Memory B cell (primary cell): ENCODE measurements at places on chromosomes 6 and 20.

DNA sequence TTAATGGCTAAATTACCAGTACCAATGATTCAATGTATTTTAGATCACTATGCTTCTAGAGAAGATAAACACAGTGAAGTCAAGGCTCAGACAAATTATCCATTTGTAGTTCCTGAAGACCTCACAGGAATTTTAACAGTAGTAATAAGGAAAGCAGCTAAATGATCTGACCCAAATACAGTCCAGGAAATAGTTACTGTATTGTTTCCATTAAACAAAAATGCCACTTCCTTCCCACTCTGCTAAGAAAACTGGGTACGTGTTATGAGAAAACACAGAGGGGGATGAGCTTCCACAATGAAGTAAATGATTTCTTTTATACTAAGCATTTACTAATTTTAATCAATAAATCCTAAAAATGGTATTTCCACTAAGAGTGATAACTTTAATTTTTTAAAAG, 127.9 kb downstream of the CDK19 start:
- peaks cover 3% of the 10 kb centered on the region for H3K36me3 ChIP-seq
- H3K27me3 ChIP-seq: no peaks in the 10 kb centered on the region
- H3K4me3 ChIP-seq: no peak overlapping the region
- peaks cover 26% of the 10 kb centered on the region for H3K4me1 ChIP-seq
- no peak overlapping the region for H3K27ac ChIP-seq

DNA sequence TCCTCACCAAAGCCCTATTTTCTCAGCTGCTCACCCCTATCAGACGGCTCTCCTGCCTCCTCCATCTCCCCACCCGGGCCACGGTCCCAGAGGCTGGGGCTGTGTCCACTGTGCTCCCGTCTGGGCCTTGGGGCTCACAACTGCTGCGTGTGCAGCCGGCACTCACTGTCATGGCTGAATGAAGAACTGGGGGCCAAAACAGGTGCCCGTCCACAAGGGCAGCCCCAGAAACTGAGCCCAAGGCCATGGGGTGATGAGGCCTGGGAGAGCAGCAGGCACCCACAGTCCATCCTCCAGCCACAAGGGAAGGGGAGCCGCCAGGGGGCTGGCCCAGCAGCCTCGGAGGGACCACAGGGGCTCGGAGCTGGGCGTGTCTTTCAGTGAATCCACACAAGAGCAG, 159.5 kb downstream of the DLL1 start:
- no peak for DNase-seq
- H3K36me3 ChIP-seq: no peaks in the 10 kb centered on the region
- H3K4me1 ChIP-seq: peaks cover 8% of the 10 kb centered on the region
- peaks cover 6% of the 10 kb centered on the region for H3K27me3 ChIP-seq
- no peak overlapping the region for H3K27ac ChIP-seq

GRCh38 chr6:106446983-106447382, 86.5 kb downstream of the CRYBG1 start:
- no peaks in the 10 kb centered on the region for H3K36me3 ChIP-seq
- no peak overlapping the region for H3K4me3 ChIP-seq
- peaks cover under 1% of the 10 kb centered on the region for H3K27me3 ChIP-seq
- peaks cover 20% of the 10 kb centered on the region for H3K4me1 ChIP-seq
- no peak for DNase-seq

DNA sequence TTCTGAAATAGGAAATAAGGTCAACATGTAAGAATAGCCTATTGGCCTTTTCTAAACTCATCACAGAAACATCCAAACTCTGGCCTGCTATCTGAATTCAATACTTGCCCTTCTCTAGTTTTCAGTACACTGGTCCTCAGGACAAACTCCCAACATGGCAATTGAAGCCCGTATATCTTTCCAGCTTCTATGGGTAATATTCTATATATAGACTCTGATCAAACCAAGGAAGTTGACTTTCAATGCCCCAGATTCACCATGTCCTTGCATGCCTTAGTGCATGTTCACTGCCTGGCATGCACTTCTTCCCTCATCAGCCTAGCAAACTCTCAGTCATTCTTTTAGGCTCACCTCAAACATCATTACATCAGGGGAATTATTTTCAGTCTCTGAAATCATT, 73.2 kb downstream of the RSPO3 start:
- H3K27ac ChIP-seq: no peak overlapping the region
- no peak for DNase-seq
- H3K36me3 ChIP-seq: no peaks in the 10 kb centered on the region
- H3K4me3 ChIP-seq: no peak overlapping the region
- no peaks in the 10 kb centered on the region for H3K4me1 ChIP-seq

GRCh38 chr6:80094017-80094416, 12.5 kb upstream of the BCKDHB start:
- H3K4me1 ChIP-seq: peaks cover 3% of the 10 kb centered on the region
- DNase-seq: no peak
- H3K27me3 ChIP-seq: peaks cover 2% of the 10 kb centered on the region
- no peak overlapping the region for H3K27ac ChIP-seq
- H3K4me3 ChIP-seq: no peak overlapping the region

- peaks cover 3% of the 10 kb centered on the region for H3K27me3 ChIP-seq
- H3K4me1 ChIP-seq: peaks cover 18% of the 10 kb centered on the region
- DNase-seq: no peak
- H3K4me3 ChIP-seq: peak overlapping the region; percentile 82
- peaks cover 2% of the 10 kb centered on the region for H3K36me3 ChIP-seq
Measured at GRCh38 chr6:127514179-127514772, 4.9 kb downstream of the MTCL3 start.

DNA sequence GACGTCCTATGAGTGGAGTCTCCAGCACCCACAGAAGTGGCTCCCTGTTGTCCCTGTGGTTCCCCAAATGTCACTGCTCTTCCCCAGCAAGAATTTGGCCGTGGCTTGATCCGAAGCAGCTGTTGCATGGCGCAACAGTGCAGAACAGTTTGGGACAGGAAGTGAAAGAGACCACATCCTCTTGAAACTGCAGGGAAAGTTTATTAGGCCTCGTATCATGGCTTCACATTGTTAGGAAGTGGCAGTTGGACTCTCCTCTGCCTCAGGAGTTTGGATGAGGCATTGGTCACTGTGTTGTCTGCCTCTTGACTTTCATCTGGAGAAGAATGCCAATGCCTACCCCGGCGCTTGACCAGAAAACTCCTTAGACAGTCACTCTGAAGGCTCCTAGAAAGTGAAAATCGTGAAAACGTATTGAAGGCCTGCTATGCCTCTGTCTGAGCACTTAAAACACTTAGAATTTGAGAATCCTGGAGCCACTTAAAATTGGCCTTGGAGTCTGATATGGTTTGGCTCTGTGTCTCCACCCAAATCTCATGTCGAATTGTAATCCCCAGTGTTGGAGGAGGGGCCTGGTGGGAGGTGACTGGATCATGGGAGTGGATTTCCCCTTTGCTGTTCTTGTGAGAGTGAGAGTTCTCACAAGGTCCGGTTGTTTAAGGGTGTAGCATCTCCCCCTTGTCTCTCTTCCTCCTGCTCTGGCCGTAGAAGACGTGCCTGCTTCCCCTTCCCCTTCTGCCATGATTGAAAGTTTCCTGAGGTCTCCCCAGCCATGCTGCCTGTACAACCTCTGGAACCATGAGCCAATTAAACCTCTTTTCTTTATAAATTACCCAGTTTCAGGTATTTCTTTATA, 334.9 kb upstream of the JARID2 start:
- peaks cover 24% of the 10 kb centered on the region for H3K4me1 ChIP-seq
- H3K27ac ChIP-seq: peak overlapping the region; percentile 84
- H3K36me3 ChIP-seq: no peaks in the 10 kb centered on the region
- H3K4me3 ChIP-seq: peak overlapping the region; percentile 82
- H3K27me3 ChIP-seq: no peaks in the 10 kb centered on the region
- DNase-seq: peak; percentile 32

DNA sequence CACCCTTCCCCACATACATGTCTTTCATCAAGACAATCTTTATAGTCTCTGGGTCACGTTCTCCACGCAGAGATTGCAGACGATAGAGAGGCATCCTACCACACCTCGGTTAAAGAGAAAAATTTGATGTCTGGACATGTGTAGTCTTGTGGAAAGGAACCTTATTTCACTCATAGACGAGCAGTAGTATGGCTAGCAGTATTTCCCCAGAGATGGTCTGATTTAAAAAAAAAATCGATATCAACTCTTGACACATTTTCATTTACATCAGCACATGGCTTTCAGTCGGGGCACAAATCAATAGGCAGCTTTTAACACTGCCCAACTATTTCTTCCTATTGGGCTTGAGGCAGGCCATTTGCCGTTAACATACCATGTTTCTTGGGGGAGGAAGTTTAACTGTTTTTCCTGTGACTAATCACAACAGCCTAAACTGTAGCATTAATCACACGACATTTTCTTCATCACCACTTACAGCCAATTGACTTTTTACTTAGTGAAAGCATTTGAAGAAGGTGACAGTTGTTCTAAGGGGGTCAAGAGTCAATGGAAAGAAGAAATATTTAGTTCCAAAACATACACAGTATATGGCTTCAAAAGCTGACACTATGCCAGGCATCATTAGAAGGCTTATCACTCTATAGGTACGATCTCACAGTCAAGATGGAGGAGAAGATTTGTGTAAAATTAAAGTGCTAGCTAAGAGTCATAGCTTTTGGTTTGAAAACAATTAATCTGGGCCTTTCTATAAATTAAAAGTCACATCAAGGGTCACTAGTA, 129.5 kb upstream of the HDAC2 start:
- H3K27ac ChIP-seq: no peak overlapping the region
- no peak for DNase-seq
- peaks cover 5% of the 10 kb centered on the region for H3K27me3 ChIP-seq
- H3K36me3 ChIP-seq: no peaks in the 10 kb centered on the region
- H3K4me3 ChIP-seq: no peak overlapping the region

DNA sequence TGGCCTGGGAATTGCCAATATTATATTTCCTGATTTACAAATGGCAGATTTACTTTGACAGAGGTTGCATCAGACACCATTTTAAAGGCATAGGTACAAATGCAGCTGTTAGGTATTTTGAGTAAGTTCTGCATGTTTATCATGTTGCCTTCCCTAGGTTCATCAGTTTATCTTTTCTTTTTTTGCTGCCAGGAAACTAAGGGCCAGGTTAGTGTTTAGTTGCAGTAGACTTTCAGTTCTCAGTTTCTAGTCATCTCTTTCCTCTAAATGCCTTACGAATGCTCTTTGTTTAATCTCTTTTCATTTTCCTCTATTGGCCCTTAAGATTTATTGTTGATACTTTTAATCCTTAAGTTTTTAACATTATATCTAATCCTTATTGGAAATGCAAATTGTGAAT, 129.9 kb downstream of the SMAP1 start:
- DNase-seq: no peak
- peaks cover 7% of the 10 kb centered on the region for H3K4me1 ChIP-seq
- H3K4me3 ChIP-seq: no peak overlapping the region
- H3K27ac ChIP-seq: peak overlapping the region; percentile 80

GRCh38 chr20:41786158-41786557, 168.0 kb upstream of the CHD6 start:
- no peaks in the 10 kb centered on the region for H3K27me3 ChIP-seq
- H3K4me1 ChIP-seq: no peaks in the 10 kb centered on the region
- no peak overlapping the region for H3K27ac ChIP-seq
- no peak overlapping the region for H3K4me3 ChIP-seq
- no peak for DNase-seq
- no peaks in the 10 kb centered on the region for H3K36me3 ChIP-seq

- H3K4me1 ChIP-seq: no peaks in the 10 kb centered on the region
- no peaks in the 10 kb centered on the region for H3K36me3 ChIP-seq
- H3K27me3 ChIP-seq: no peaks in the 10 kb centered on the region
- no peak for DNase-seq
Measured at GRCh38 chr20:60586269-60587050, 628.2 kb downstream of the CDH26 start.

DNA sequence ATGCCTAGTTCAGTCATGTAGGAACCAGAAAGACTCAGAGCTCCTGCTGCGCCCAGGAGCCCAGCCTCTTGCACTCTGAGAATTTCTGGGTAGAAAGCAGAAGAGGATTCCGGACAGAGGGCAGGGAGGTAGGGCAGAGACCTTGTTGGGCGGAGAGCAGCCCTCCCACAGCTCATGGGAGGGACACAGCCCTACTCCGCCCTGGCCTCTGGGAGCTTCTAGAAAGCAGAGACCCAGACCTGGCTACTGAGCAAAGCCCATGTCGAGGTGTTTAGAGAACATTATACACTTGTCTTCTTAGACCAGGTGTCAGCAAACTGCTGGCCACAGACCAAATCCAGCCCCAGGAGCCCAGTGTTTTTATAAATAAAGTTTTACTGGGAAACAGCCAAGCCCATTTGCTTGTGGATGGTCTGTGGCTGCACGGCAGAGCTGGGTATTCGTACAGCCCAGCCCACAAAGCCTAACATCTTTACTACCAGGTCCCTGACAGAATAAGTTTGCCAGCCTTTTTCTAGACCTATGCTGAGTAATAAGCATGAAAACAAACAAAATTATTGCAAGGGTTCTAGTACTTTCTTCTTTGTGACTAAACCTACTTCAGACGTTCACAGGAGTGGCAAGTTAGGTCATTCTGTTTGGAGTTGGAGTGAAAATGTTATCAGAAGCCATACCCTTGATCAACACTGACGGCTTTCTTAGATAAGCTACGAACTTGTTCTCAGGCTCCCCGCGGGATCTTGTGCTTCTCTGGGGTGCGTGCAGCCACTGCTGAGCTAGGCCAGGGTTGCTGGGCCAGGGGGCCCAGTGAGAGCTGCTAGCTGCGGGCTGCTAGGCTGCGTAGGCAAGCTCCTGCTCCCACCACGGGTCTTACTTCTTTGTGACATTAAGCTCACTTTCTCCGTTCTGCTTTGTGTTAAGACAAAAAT, 235.1 kb upstream of the FOXQ1 start:
- DNase-seq: no peak
- no peak overlapping the region for H3K4me3 ChIP-seq
- H3K27ac ChIP-seq: no peak overlapping the region
- no peaks in the 10 kb centered on the region for H3K27me3 ChIP-seq
- no peaks in the 10 kb centered on the region for H3K36me3 ChIP-seq

GRCh38 chr20:54517241-54517975, 42.0 kb downstream of the DOK5 start:
- H3K4me3 ChIP-seq: no peak overlapping the region
- H3K27me3 ChIP-seq: peaks cover 1% of the 10 kb centered on the region
- no peaks in the 10 kb centered on the region for H3K36me3 ChIP-seq
- no peak overlapping the region for H3K27ac ChIP-seq
- H3K4me1 ChIP-seq: no peaks in the 10 kb centered on the region

- DNase-seq: no peak
- no peaks in the 10 kb centered on the region for H3K4me1 ChIP-seq
- H3K4me3 ChIP-seq: no peak overlapping the region
- H3K36me3 ChIP-seq: no peaks in the 10 kb centered on the region
- H3K27me3 ChIP-seq: peaks cover 1% of the 10 kb centered on the region
Measured at GRCh38 chr6:22027040-22027725, 269.7 kb downstream of the PRL start.

GRCh38 chr20:36585410-36586125, 12.2 kb downstream of the TGIF2 start:
- no peak for DNase-seq
- H3K4me1 ChIP-seq: peaks cover 14% of the 10 kb centered on the region
- H3K27me3 ChIP-seq: no peaks in the 10 kb centered on the region

GRCh38 chr6:101290346-101290745, 103.2 kb upstream of the GRIK2 start:
- no peaks in the 10 kb centered on the region for H3K4me1 ChIP-seq
- no peak overlapping the region for H3K27ac ChIP-seq
- no peak for DNase-seq
- H3K36me3 ChIP-seq: no peaks in the 10 kb centered on the region
- no peak overlapping the region for H3K4me3 ChIP-seq
- H3K27me3 ChIP-seq: no peaks in the 10 kb centered on the region

GRCh38 chr6:53014063-53014462, 19.0 kb upstream of the GSTA4 start:
- no peak overlapping the region for H3K27ac ChIP-seq
- no peaks in the 10 kb centered on the region for H3K27me3 ChIP-seq
- H3K4me3 ChIP-seq: no peak overlapping the region

GRCh38 chr6:113127786-113128419, 729.2 kb upstream of the MARCKS start:
- H3K4me3 ChIP-seq: no peak overlapping the region
- H3K4me1 ChIP-seq: no peaks in the 10 kb centered on the region
- no peak overlapping the region for H3K27ac ChIP-seq
- DNase-seq: no peak
- H3K36me3 ChIP-seq: no peaks in the 10 kb centered on the region
